GM23338 (cell line): ENCODE measurements at places on chromosomes 3 and 15. TPM values are rescaled to one million over a fixed set of nuclear protein-coding genes. Genes with fewer than 3 reads are reported as not detected.

GRCh38 chr3:178370387-178370786 is 165.8 kb upstream of the KCNMB2 start:
- DNase-seq, result no peak

- DNase-seq, result no peak
Observed at GRCh38 chr3:35671483-35671882, 32.2 kb downstream of the ARPP21 start.

DNA sequence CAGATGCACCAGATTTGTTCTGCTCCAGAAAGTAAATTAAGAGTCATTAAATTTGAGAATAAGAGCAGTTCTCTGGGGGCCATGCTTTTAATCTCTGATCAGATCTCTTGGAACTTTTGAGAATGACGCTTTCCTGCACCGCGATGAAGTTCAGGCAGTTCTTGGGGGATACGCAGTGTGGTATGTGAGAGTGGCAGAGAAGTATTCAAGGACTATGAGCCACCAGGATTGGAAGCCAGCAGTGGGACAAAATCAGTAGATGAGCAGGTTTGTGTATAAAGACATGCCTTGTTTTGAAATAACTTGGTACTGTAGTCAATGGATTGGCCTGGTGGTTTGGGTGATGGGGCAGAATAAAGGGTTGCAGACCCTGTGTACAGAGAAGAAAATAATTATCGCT is 483.6 kb downstream of the ERC2 start:
- no peak for DNase-seq

- no peak for DNase-seq
Observed at GRCh38 chr3:23166276-23166675, 36.9 kb upstream of the UBE2E2 start.

- DNase-seq, result no peak
Observed at GRCh38 chr15:78203346-78204225, 30.8 kb downstream of the ACSBG1 start.

DNA sequence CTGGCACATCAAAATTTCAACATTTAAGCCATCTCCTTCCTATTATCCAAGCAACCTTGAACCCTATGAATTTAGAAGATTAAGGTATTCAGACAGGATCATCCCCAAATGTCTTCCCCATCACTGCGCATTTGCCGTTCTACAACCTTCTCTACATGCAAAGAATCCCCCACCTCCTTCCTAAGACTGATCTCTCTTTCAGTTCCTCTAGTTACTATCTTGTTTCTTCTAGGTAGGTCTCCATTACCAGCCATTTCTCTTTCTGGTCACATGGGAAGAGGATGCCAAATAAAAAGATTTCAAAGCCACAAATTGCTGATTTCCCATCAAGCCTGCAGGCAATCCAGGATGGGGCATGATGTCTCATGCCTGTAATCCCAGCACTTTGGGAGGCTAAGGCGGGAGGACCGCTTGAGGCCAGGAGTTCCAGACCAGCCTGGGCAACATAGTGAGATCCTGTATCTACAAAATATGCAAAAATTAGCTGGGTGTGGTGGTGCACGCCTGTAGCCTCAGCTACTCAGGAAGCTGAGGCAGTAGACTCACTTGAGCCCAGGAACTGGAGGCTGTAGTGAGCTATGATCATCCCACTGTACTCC is 29.7 kb upstream of the MTMR10 start:
- no peak for DNase-seq

GRCh38 chr3:10529809-10530208 is 24.4 kb upstream of the ATP2B2 start:
- DNase-seq, result no peak

- DNase-seq, result no peak
Observed at GRCh38 chr3:177730814-177731213, 533.5 kb upstream of the TBL1XR1 start.

- peak; percentile 72 for DNase-seq
Observed at GRCh38 chr15:70853973-70854665, at the start of gene LARP6. Gene LARP6, minus strand, starts transcription at chr15:70854157. Its CDS starts 69 bp downstream, at chr15:70854088.

DNA sequence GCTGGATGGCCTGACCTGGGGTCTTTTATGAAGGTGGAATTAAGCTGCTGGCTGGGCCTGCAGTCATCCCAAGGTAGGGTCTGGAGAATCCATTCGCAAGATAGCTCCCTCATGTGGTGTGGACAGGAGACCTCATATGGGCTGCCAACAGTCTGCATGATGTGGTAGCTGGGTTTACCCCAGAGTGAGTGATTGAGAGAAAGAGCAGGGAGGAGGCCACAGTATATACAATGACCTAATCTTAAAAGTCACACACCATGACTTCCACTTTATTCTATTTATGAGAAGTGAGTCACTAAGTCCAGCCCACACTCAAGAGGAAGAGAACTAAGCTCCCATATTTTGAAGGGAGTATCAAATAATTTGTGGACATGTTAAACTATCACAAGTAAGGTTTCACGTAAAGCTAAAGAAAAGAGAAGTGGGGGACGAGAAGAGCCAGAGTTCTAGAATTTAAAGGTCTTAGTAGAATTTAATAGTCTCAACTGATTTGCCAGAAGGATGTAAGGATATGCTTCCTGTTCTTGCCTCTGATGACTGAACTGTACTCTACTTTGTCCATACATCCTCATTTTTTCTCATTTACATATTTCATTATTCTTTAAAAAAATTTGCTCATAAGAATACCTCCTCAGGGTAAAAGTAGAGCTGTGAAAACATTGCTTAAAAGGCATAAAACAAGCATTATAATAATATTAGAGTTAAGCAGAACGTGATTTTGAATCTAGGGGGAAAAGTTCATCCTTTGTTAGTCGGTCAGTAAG is 184.4 kb downstream of the PEX5L start:
- peak; percentile 59 for DNase-seq

DNA sequence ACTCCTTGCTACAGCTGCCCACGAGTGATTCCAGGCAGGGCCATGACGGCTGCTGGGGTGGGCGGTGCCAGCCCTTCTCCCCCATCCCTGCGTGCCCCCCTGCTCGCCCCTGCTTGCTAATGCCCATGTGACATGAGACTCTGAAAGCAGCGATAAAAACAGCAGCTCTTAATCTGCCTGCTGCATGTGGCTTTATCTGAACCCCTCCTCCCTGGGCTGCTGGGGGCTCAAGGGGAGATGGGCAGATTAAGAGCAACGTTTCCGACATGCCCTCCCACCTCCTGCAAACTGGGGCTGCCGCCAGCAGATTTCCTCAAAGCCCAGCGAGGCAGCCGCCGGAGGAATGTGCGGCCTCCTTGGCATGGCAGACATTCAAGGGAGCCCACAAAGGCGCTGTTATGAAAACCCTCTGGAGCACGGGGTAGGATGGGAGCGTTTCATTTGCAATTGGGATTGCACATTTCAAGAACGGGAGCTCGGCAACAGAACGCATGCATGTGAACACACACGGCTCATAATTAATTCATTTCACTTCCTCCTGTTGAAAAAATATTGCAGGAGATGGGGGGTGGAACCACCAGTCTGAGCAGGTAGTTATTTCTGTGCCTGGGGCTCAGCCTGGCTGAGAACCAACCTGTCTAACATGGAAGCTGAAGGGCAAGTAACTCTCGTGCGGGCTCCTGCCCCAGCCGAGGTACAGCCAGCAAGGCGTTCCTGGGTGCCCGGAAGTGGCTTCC is 504.2 kb upstream of the PROK2 start:
- DNase-seq, result peak; percentile 20

CPLX3 gene
- 0.62 and 0.66 TPM in 2 replicates for total RNA-seq

B4GALT4 gene
- total RNA-seq, result 37.9 and 45.3 TPM in 2 replicates

GPR87 gene
- not detected in 2 replicates for total RNA-seq

IL17RB gene
- 5.7 and 8.3 TPM in 2 replicates for total RNA-seq

ALS2CL gene
- 8.7 and 11.8 TPM in 2 replicates for total RNA-seq

WDR73 gene
- 25.2 and 29.3 TPM in 2 replicates for total RNA-seq
